ENCODE measurements at places on chromosomes 13 and 19. TPM values are rescaled to one million over a fixed set of nuclear protein-coding genes. Genes with fewer than 3 reads are reported as not detected.

DNA sequence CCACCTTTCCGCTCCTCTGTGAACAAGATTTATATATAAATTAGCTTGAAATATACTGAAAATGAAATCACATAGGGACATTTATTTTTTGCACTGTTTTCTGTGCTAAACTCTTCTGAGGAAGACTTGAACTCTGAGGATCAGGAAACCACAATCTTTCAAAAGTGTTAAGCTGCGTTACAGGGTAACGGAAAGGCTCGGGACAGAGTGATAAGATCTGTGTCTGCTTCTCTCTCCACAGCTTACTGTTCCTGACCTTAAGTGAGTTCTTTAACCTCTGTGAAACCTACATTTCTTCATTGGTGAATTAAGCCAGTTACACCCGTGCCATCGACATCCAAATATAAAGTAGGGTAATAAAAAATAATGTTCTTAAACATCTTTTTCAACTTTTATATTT, 38.9 kb downstream of the DACH1 start:
- no peak for DNase-seq

DNA sequence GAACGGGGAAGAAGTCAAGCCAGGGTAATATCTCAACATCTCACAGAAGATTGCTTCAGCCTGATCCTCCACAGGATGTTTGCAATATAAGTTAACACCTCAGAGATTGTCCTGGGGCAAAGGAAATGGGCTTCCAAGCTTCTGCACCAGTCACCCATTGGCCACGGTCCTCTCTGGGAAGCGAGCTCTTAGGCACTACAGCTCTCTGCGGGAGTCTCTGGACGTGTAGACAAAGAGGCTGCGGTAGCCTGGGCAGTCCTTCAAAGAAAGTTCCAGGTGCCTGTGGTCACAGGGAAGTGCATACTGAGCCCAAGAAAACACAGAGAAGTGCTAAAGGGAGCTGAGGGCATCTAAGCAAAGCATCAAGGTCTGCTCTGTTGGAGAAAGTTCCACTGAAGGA, 805.7 kb downstream of the DIAPH3 start:
- no peak for DNase-seq

Gene SMAD9
- total RNA-seq, result 9.4 TPM

GRCh38 chr13:50074843-50075242, 59.6 kb downstream of the KCNRG start:
- DNase-seq, result no peak

DNA sequence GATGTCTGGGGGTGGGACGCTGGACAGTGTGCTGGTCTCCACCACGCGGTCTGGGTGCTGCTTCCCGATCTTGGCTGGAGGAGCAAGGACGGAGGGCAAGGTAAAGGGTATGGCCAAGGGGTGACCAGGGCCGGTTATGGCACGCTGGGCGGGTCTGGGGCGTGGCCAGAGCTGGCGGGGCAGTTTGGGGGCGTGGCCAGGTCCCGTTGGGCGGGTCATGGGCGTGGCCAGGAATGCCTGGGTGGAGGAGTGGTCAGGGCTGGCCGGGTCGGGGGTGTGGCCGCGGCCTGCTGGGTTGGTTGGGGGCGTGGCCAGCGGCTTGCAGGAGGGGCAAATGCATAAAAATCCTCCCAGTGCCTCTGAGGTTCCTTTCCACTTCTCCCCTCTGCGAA, 19.2 kb downstream of the GPX4 start:
- no peak for DNase-seq

DNA sequence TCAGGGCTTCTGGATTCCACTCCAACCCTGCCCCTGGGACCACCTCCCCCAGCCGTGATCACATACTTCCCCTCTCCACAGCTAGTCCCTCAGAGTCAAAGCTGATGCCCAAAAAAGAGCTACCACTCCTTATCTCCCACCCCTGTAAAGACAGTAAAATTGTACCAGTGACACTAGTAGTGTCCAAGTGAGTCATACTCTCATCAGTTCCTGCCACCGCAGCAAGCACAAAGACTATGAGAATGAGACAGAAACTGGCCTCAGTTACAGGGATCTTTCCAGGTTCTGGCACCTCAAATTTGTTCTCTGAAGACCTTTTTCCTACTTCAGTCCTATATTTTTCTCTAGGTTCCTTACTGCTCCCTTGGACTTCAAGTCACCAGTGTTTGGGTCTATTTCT, 144.2 kb downstream of the SPRY2 start:
- DNase-seq, result no peak

Gene ZNF497
- 1.2 TPM for total RNA-seq

DNA sequence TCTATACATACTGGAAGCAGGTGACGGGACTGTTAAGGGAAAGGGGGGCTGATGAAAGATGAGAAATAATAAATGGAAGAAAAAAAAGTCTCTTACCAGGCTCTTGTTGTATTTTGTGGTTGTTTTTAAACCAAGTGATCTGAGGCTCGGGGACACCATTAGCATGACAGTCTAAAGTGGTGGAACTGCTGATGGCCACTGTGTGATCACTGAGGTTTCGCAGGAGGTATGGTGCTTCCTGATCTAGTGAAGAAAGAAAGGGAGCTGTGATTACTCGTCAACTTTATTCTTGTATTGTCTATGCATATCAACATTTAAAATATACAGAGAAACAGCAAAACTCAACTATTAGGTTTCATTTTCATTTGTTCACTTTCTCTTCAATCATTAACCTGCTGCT, 110.1 kb downstream of the FLT1 start:
- no peak for DNase-seq

DNA sequence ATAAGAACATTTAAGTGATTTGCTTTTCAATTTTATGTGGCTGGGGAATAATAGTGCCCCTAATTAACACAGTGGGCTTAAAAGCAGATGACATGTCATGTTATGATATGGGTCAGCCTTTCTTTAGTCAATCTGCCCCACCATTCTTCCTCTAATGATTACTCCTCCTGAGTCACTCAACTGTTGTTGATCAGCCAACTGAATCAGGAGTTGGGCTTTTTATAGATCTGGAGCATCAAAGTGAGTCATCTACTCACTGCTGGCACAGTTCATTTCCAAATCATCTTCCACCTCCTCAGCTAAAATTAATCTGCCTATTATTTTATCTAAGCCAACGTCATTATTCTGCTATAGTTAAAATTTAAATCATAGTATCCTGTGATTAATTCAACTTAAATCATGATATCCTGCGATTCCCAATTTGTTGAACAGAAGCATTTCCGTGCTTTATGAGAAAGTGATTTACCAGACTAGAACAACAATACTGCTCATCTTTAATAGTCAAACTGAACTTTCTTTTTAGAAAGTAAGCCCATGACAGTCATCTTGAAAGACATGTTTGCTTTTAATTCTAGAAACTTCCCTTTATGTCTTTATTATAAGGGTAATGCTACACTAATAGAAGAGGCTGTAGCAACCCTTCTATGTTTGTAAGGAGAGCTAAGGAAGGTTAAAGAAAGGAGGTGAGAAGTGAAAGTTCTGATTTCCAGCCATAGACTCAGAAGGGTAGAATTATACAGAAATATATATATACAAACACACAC, 551.4 kb downstream of the TBC1D4 start:
- no peak for DNase-seq

- no peak for DNase-seq
Observed at GRCh38 chr13:98201984-98202383, 24.9 kb upstream of the RNF113B start.

DNA sequence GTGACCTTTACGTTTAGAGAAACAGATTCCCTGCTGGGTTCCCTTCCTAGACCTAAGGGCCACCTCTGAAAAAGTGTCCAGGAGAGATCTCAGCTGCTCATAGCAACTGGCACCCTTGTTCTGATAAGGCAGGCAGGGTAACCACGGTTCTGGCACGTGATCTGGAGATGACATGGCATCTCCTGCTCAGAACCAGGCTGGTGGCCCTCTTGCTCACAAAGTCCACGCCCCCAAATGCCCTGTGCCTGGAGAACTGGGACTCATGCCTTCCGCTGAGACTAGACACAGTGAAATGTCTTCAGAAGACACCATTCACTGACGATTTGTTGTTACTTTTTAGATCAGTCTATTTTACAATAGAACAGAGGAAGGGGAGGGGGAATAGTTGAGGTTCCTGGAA, 174.1 kb downstream of the ZNF536 start:
- no peak for DNase-seq

GRCh38 chr13:111153977-111154332, 38.8 kb downstream of the ARHGEF7 start:
- peak; percentile 59 for DNase-seq

Gene NDUFB7
- 125 TPM for total RNA-seq

DNA sequence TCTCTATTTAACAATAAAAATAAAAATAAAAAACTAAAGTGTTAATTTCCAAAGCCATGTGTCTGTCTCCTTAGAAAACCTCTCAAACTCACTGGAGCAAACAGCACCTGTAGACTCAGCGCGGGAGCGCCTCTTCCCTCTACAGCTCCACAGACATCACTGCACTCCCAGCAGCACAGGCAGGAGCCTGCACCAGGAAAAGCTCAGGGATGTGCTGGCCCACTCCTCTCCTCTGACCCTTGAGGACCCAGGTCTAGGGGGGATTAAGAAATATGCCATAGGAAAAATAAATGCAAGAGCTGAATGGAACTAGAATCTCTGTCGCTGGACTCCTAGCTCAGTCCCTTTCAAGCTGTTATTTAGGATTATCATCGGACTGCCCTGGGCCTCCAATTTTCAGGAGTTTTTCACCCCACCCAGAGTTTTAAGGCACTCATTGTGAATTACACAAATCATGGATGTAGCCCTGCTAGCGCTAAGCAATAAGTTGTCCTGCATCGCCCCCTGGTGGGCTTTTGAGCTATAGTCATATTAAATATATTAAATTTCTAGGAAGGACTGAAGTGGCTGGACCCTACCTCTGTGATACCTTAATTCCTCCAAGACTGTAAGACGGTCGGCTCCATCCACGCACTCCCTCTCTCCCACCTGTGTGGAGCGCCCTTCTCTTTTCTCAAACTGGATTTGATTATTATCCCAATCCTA, 333.9 kb downstream of the UQCRFS1 start:
- no peak for DNase-seq

GRCh38 chr19:57033576-57033975, 86.2 kb upstream of the USP29 start:
- DNase-seq, result no peak

DNA sequence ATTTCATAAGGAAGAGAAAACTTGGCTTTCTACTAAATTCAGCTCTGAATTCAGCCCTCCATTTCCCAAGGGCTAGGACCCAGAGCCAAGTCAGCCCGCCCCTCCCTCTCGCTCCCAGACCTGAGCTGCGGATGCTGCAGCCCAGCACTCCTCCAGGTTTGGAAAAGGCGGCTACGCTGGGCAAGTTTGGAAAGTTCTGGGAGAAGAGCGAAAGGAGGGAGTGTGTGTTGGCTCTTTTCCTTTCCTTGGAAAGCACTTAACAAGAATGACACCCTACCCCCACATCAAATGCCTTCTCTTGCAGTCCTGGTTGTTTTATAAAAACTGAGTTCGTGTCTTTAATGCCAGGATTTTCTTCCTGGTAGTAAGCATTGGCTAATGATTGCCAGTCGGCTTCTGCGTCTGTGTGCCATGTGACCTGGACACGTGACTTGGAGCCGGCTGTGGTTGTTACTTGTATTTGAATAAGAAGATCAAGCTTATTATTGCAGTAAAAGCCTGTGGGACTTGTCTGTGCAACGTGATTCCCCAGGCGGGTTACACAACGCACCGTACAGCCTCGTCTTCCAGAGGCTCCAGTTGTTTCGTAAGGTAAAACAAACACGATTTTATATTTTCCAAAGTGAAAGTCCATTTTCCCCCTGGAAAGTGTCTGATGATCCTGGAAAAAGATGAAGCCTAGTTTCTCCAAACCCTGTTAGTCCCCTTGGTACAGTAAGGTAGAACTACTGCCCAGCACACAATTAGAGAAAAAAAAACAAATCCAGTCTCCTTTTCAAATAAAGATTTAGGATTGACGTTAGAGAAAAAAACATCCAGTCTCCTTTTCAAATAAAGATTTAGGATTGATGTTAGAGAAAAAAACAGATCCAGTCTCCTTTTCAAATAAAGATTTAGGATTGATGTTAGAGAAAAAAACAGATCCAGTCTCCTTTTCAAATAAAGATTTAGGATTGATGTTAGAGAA, 26.8 kb upstream of the UBE2L5 start:
- peak; percentile 83 for DNase-seq

Gene LRG1
- 11.2 TPM for total RNA-seq

- DNase-seq, result no peak
Observed at GRCh38 chr13:99118179-99118578, 82.5 kb upstream of the UBAC2 start.

- DNase-seq, result no peak
Observed at GRCh38 chr13:108967371-108967770, 338.0 kb downstream of the MYO16 start.

GRCh38 chr13:109172136-109172535, 542.7 kb downstream of the MYO16 start:
- no peak for DNase-seq

GRCh38 chr13:46320406-46320805, 66.6 kb downstream of the RUBCNL start:
- DNase-seq, result no peak

DNA sequence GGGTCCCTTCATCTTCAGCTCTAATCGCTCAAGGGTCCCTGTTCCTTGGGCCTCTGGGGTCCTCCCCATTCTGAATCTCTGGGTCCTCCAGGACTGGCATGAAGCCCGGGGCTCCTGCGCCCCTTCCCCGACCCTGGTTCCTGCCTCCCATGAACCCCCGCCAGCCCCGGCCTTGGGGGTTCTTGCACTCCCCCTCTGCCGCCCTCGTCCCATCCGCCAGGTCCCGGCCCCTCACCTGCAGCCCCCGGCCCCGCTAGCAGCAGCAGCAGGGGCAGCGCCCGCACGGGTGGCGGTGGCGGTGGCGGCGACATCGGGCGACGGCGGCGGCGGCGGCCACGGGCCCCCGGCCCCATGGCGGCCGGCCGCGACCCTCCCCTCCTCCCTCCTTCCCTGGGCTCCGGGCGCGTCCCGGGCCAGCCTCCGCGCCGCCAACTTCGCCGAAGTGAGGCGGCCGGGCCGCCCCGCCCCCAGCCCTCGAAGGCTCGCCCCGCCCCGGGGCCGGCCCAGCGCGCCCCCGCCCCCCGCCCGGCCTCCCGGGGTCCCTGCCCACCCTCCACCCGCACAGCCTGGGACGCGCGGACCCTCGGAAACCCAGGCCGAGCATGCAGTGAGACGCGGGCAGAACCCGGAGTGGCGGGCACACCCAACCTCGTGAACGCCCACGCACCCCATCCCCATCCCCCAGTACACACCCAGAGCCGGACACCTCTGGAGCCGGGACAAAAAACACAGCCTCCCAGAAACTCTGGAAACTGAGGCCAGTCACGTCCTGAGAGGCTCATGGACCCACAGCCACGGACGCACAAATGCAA, at the start of gene NOTCH3:
NOTCH3 (minus strand) TSS at position 443 of the 812 bp plus-strand sequence; CDS start at position 353, 90 bp downstream.
- no peak for DNase-seq

Gene IL4I1
- total RNA-seq, result 2.4 TPM

Measured in left lung (tissue), 14 donors.